ENCODE measurements at places on chromosomes 12 and 14.

- DNase-seq = peak; percentile 21
Measured at GRCh38 chr12:4506870-4507269, 31.8 kb upstream of the RAD51AP1 start.

GRCh38 chr12:121465921-121466793 lies 66.2 kb downstream of the RNF34 start:
- no peak for DNase-seq

DNA sequence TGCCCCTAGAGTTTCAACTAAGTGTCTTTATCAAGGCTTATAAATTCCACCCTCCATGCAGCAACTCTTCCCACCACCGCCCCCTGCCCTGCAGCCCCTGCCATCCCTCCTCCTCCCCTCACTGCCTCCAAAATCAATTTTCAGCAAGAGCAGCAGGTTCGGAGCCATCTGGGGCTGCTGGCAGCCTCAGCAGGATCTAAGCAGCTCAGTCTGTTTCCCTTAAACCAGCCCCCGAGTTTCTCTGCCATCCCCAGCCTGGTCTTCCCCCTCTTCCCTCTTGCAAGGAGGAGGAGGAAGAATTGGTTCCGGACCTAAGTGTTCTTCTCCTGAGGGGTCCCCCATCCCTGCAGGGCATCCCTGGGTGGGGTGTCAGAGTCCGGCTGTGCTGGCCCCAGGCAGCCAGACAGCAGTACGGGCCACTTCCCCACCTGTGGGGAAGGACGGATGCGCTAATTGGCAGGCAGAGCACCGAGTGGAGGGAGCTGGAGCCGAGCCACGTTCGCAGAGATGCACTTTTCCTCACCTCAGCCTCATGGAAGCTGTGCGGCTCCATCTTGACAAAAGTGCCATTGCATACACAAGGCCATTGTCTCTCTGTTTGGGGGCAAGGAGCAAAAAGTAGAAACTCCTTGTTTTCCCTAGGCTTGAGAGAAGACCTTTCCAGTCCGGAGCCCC lies 189.3 kb downstream of the KCNA5 start:
- DNase-seq = no peak

DNA sequence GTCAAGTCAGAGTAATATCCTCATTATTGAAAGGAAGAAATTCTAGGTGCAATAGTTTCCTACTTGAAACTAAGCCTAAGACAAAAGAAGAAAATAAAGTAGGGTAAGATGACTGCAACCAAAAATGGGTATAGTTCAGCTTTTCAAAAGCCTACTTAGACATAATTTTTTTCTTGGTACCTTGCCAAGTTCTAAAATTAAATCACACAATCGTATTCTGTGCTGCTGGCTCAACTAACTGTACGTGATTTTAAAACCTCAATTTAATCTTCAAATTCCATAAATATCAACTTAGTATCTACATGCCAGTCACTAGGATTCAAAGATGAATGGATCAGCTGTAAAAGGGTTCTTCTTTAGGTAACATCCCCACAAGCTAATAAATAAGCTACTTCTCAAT lies 56.9 kb downstream of the SCAF11 start:
- DNase-seq = no peak

- DNase-seq = no peak
Measured at GRCh38 chr14:56630707-56631106, 51.1 kb downstream of the TMEM260 start.

GRCh38 chr12:124517260-124518050 lies 50.0 kb downstream of the NCOR2 start:
- DNase-seq = no peak

DNA sequence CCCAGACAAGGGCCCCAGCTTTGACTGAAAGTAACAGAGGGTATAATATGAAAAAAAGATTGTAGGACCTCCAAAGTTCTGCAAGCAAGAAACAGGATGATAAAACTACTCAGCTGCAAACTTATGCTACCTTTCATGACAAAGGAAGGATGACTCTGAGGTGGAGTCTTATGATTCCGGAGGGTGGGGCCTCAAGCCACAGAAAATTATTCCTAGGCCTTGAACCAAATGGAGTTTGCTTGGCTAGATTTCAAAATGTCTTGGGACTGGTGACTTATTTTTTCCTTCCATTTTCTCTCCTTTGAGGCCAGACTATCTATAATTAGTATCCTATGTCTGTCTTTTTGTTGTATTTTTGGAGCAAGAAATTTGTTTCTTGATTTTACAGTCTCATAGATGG lies 336.4 kb downstream of the LRIG3 start:
- DNase-seq = no peak

DNA sequence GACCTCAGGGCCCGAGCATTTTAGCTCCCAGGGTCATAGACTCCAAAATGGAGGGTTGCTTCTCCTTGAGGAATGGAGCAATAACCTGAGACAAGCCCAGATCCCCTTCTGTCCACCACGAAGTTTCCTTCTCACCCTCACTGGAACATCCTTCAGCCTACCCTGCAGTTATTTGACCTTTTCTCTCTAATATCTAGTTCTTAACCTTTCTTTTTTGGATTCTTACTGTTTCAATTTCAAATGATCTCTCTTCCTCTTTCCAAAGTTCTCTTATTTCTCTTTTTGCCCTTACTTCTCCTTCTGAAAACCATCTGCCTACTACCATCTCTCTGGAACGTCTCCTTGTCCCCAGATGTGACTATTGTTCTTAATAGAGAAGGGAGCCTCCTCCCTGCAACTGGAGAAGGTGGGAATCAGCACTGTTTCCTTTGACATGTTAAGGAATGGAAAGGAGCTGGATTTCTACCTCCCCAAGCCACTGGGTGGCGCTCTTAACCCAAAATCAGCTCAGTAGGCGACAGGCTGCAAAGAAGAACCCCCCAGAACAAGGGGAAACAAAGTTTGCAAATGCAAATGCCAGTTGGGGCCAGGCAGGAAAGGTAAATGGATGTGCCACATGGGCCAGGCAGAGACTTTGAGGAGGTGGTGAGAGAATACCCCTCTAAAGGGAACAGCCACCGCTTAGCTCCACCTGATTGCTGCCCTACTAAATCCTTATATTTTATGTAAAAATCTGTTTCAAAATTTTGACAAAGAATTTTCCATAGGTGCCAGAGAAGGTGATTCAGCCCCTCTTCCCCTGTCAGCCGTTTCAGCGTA lies 22.4 kb upstream of the PDE1B start:
- no peak for DNase-seq

All from GM12892 (cell line).